Right atrium auricular region (tissue), 2 donors: ENCODE measurements at places on chromosomes 2 and 18. TPM values are rescaled to one million over a fixed set of nuclear protein-coding genes. Genes with fewer than 3 reads are reported as not detected.

DNA sequence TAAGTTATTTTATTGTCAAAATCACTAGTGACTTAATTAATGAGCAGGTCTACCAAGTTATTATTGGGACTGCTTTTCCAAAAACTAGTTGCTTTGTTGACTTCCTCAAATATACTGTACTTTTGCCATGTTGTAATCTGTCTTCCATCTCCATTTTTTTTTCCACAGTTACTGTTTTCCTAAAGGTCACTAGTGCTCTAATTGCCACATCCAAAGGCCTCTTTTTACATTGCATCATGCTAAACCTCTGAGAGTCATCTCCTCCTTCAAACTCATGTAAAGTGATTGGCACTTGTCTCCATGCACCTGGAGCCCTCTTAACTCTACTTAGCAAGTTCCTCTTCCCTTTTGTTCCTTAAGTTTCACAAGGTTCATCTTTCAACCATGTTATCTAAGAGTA is 11.8 kb downstream of the PMAIP1 start:
- no peak for DNase-seq

DNA sequence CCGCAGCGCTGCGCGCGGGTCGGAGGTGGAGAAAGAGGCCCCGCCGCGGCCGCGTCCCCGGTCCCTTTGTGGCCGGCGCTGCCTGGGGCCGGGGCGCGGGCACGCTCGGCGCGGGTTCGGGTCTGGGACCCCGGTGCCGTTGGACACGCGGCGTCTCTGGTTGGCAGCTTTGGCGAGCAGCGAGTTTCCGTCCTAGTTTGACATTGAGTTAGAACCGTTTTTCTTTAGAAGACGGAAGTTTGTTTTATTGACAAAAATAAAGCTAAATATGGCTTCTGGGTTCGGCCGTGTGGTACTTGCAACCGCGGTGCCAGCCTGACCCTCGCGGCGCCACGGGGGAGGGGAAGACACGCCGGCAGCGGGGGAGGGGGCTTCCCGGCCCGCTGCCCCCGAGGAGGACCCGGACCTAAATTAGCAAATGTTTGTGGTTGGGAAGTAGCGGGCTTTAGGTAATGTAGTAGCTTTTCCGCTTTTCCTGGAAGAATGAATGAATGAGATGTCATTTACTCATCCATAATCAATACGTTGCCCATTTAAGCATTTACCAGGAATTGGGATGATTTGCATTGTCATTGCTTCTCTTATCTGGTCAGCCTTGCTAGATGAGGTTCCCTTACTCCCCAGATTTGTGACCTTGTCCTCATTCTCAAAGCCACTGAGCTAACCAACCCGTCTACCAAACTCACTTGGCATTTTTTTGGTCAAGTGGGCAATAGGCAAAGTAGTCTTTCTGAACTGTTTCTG is 530 bp downstream of the GALNT1 start:
- no peak for DNase-seq

DNA sequence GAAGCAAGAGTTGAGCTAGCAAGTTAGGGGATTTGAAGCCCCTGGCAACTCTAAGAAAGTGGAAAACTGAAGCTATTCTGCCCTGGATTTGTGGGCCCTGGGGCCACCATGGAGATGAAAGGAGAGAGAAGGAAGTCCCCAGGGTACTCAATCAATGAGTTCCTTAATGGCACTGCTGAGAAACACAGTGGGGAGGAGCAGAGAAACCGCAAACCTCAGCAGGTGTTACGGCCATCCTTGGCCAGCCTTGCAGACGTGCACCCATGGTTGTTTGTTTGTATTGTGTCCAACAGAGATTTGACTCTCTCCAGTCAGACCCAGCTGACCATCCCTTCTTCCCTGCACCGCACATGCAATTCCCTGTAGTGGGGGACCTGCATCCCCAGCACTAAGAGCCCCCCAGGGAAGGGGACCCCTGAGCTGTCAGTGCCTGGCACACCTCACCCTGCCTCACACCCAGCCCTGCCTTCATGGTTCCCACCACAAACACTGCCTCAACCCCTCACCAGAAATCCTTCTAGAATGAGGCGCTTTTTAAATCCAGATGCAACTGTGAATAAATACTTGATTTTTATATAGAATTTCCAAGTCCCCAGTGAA is 255.3 kb downstream of the SH3BP4 start:
- DNase-seq: peak; percentile 32

GRCh38 chr2:77147153-77147552 is 375.0 kb downstream of the LRRTM4 start:
- no peak for DNase-seq

- DNase-seq: no peak
These were observed 28.1 kb upstream of the SCYGR2 start for GRCh38 chr2:227570615-227571014.

DNA sequence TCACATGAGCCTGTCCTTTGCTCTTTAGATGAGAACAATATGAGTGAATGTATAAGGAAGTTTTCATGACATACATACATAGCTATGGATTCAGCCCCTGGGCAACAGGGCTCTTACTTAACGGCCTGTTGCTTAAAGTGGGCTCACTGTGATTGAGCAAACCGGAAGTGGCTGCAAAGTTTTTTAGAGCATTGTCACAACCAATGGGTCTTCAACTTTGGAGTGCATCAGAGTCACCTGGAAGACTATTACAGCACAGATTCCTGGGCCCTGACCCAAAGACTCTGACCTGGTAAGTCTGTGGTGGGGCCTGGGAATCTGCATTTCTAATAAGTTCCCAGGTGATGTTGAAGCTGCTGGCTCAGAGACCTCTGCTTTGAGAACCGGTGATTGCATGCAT is 106.3 kb upstream of the SEC11C start:
- DNase-seq: no peak

The FARP2 gene
- 21.5 TPM for total RNA-seq

DNA sequence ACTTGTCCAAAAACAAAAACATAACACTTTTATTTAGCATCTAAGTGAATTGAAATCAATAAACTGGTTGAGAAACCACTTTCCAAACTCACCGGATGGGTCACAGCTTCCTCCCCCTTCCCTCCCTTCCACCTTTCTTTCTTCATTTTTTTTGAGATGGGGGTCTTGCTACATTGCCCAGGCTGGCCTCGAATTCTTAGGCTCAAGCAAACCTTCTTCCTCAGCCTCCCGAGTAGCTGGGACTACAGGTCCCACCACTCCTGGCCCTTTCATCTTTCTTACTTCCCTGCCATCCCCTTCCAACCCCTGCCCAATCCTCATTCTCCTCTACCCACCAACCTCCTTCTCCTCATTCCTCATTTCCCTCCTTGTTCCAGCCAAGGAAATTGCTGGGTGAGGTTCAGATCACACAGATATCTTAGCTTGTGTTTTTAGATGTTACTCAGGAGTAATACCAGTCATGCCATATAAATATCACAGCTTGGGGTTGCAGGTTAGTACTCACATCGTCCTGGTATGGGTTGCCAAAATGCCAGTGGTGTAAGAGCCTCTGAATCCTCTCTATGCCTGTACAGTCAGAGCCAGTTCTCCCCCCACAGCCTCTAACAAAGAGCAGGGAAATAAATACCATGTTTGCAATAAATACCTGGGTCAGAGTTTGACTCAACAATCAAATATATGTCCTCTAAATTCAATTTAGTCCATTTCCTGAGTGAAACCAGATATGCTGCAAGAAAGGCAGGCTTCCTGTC is 132.7 kb upstream of the NDUFV2 start:
- no peak for DNase-seq

The NMUR1 gene
- total RNA-seq: 0.93 TPM
